ENCODE measurements at places on chromosomes 1 and 21.

DNA sequence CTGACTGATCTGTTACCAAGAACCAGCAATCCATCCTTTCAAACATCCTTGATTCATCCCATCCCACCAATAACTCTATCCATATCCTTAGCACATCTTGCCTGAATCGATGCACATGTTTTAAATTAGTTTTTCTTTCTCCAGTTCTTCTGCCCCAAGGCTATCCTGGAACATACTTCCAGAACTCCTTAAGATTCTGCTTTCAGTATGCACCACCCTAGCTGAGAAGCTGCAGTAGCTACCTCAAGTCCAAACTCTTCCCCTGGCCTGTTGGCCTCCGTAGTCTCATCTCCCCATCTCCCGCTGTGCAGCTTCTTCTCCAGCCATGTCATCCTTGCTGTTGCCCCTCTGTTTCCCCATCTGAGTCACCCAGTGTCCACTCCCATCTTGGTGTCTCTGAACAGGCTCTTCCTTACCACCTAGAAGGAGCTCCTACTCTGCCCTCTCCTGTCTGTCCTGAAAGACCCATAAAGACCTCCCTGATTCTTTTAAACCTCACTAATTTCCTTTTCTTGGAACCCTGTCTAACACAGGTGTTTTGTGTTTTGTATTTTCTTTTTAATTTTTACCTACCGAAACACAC lies 108.0 kb downstream of the SGIP1 start:
- no peak for DNase-seq

DNA sequence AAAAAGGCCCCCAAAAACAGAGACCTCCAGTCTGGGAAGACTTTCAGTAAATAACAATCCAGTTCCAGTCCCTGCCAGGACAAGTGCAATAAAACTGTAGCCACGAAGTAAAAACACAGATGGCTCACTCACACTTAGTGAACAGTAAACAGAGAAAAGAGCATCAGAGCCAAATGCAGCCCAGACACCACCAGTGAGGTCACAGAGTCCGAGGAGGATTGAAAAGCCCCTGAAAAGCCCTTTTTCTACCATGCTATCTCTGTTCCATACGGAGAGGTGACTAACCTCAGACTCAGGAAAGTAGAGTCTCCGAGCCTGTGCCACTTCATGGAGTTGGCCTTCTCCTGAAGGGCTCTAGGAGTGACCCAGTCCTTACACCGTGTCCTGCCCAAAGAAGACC lies 84.5 kb downstream of the COLGALT2 start:
- DNase-seq: no peak

GRCh38 chr21:46079352-46080170 lies 18.4 kb upstream of the COL6A2 start:
- no peak for DNase-seq

GRCh38 chr1:234322979-234323378 lies 50.3 kb upstream of the COA6 start:
- DNase-seq: peak; percentile 22

GRCh38 chr1:10431070-10431730 lies 967 bp downstream of the CENPS start:
- no peak for DNase-seq

- no peak for DNase-seq
Measured at GRCh38 chr1:203743091-203743571, 21.9 kb upstream of the LAX1 start.

GRCh38 chr1:233094691-233095090 lies 144.3 kb downstream of the NTPCR start:
- no peak for DNase-seq

DNA sequence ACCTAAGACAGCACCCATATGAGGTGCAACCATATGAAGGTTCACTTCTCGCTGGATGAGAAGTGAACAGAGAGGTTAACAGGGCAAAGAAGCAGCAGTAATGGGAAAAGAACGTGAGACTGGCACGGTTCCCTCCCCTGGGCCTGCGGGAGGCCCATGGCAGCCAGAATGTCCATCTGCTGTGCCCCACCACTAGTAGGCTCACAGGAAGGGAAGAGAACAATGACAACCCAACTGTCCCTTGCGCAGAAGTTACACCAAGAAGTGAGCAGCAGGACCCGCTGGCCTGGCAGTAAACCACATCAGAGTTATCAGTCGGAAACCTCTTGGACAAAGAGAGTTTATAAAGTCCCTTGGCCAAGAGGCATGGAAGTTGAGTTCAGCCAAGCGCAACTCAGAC lies 11.3 kb downstream of the HIVEP3 start:
- no peak for DNase-seq

GRCh38 chr1:32501865-32502264 lies 37.0 kb downstream of the ZBTB8B start:
- no peak for DNase-seq
